Activated CD4-positive, alpha-beta T cell treated with anti-CD3 and anti-CD28 coated beads, Interleukin-2, amount 50 U/mL, for 24 hours (primary cell): ENCODE measurements at places on chromosomes 16 and 17.

- DNase-seq, result no peak
Observed at GRCh38 chr16:30896261-30896888, at the start of gene CTF1. CTF1 (plus strand) TSS chr16:30896614; CDS start chr16:30896644, 30 bp downstream.

GRCh38 chr16:5639531-5639930 lies 541.9 kb upstream of the EEF2KMT start:
- no peak for DNase-seq

- no peak for DNase-seq
Observed at GRCh38 chr17:39144416-39144840, 7.0 kb downstream of the PLXDC1 start.

GRCh38 chr17:49583889-49584288 lies 8.2 kb downstream of the NXPH3 start:
- DNase-seq, result no peak

- no peak for DNase-seq
Observed at GRCh38 chr16:9199311-9199710, 107.9 kb downstream of the HAPSTR1 start.

DNA sequence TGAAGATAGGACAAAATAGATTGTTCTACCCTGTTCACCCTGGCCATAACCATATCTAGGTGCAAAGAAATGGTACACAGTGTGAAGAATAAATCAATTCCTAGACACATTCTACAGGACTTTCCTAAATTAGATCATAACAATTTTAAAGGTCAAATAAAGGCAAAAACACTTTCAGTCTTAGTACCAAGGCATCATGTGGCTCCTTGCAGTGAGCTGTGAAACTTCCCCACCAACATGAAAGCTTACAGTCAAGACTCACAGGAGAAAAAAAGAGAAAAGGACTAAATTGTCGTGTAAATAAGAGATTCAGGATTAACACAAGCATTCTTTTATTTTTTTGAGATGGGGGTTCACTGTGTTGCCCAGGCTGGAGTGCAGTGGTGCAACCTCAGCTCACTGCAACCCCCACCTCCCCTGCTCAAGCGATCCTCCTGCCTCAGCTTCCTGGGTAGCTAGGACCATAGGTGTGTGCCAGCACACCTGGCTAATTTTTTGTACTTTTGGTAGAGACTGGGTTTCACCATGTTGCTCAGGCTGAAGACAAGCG lies 14.2 kb downstream of the NSMCE1 start:
- no peak for DNase-seq

DNA sequence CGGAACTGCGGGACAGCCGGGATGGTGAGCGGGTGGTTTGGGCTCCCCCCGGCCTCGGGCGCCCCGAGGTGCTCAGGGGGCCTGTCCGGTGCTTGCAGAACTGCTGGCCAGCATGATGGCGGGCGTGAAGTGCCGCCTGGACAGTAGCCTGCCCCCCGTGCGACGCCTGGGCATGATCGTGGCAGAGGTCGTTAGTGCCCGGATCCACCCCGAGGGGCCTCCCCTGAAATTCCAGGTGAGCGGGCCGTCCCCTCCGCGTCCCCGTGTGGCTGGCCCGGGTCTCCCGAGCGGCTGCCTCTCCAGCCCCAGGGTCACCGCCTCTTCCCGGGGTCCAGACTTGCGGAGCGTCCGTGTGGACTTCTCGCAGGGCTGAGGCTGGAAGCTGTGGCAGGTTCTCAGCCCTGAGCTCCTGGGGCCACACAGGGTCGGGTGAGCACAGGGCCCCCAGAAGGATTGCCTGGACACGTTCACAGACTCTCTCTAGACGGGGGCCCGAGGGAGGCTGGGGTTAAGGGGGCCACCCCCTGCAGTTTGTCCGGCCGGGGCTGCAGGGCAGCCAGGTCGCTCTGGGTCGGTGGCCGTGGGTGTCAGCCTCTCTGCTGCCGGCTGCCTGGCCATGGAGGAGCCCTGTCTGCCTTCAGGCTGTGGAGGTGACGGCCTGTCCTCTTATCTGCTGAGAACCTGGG lies 7.4 kb downstream of the TELO2 start:
- DNase-seq, result no peak

DNA sequence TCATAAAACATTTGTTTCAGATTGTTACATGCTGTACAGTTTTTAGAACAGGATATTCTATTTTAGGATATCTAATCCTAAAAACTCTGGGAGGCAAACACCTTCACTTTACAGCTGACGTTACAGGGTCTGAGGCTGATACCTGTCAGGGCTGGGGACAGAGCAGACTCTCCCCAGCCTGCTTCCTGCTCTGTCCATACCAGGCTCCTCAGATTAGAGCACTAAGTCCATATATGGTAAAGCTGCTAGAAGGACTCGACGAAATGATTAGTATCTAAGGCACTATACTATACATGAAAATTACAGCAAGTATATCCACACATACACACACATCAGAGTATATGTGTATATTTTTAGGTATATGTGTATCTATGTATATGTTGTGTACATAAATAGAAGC lies 125.2 kb downstream of the ZFHX3 start:
- DNase-seq, result no peak
